ENCODE measurements at places on chromosomes 3 and 15.

DNA sequence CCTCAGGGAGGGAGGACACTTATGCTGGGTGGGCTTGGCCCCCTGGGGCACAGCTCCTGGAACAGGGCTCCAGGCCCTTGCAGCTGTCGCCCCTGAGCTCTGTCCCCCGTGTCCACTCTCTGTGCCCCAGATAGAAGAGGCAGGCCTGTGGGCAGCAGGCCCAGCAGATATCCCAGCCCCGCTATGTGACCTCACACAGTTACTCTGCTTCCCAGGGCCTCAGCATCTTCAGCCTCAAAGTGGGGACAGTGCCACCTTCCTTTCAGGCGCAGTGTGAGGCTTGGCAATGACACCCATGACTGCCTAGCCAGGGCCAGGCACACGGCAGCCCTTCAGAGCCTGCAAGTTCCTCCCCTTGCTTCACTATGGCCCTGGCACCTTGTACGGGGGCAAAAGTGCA lies 98.4 kb downstream of the IQSEC1 start:
- no peak overlapping the region for H3K27ac ChIP-seq
- H3K36me3 ChIP-seq = no peaks in the 10 kb centered on the region
- H3K4me3 ChIP-seq = no peak overlapping the region
- peaks cover 10% of the 10 kb centered on the region for H3K27me3 ChIP-seq
- DNase-seq = no peak
- H3K4me1 ChIP-seq = peaks cover 1% of the 10 kb centered on the region

GRCh38 chr3:63656786-63657185 lies 4.3 kb downstream of the SNTN start:
- no peak overlapping the region for H3K4me3 ChIP-seq
- no peaks in the 10 kb centered on the region for H3K36me3 ChIP-seq

DNA sequence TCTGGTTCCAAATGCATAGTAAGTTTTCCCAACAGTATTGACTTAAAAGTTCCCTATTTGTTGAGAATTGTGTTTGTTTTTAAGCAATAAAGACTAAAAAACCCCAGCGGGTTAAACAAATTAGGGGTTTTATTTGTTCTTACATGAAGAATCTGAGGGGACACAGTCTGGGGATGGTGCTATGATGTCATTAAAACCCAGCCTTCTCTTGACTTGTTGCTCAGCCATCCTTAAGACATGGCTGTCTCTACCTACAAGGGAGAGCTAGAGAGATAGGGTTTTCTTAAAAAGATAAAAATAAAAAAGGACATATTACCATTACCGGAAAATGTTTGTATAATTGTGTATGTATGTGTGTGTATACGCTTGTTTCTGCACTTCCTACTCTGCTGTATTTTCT lies 11.7 kb upstream of the ARL14 start:
- no peak overlapping the region for H3K27ac ChIP-seq
- H3K4me1 ChIP-seq = no peaks in the 10 kb centered on the region
- no peaks in the 10 kb centered on the region for H3K27me3 ChIP-seq
- no peak for DNase-seq
- no peak overlapping the region for H3K4me3 ChIP-seq

DNA sequence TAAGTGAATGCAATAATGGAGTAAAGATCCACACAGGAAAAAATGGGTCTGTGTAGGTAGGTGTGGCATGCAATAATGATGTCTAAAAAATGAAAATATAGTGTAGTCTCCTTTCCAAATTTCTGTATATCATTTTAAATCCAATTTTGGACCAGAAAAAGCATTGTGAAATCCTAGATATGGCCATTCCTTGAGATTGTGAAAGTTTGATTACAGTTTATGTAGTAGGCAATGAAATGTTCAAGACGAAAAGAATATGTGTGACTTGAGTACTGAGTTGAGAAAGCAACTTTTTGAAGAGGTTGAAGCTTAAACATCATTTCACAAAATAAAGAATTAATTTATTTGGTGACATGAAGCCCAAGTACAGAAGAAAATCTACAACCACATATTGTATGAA lies 698.7 kb downstream of the EPHA3 start:
- DNase-seq = no peak
- H3K27ac ChIP-seq = no peak overlapping the region
- H3K27me3 ChIP-seq = no peaks in the 10 kb centered on the region

DNA sequence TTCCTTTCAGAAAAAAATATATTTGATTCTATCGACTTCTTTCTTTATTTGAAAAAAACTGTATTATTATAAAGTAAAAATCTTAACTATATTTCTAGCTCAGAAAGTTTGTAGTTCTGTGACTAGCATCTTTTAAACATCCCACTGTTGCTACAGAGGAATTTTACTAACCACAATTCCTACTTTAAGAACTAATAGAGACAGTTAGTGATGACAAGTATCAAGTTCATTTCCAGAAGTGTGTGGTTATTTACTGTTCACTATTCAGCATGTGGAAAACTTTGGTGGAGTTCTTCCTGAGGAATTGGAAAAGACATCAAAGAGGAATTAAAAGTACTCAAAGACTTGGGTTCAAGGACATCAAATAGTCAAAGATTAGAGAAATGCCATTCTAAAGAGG lies 524.1 kb upstream of the CBLB start:
- DNase-seq = peak; percentile 43
- H3K27ac ChIP-seq = no peak overlapping the region
- H3K27me3 ChIP-seq = no peaks in the 10 kb centered on the region
- H3K4me3 ChIP-seq = no peak overlapping the region
- H3K4me1 ChIP-seq = no peaks in the 10 kb centered on the region
- H3K36me3 ChIP-seq = no peaks in the 10 kb centered on the region
